ENCODE measurements at places on chromosomes 13 and 19.
A peak's percentile ranks its signal among the peaks of the same experiment; 100 is the strongest.

DNA sequence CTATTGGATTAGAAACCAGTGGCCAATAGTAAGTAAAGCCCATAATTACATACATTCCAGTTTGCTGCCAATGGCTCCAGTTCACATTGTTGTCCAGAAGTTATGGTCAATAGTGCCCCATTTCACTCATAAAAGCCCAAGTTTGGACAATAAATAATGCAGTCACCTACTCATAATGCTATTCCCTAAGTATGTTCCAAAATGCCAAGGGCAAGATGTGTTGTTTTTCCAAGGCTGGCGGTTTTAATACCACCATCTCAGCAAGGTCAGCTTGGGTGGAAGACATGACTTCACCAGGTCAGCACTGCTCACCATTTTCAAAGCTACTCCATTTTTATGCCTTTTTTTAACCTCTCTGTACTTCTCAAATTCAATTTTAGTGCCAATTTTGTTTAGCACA is 32.7 kb downstream of the KCTD12 start:
- no peak for DNase-seq

GRCh38 chr19:19547674-19548336 is 9.7 kb downstream of the CILP2 start:
- no peak for DNase-seq

DNA sequence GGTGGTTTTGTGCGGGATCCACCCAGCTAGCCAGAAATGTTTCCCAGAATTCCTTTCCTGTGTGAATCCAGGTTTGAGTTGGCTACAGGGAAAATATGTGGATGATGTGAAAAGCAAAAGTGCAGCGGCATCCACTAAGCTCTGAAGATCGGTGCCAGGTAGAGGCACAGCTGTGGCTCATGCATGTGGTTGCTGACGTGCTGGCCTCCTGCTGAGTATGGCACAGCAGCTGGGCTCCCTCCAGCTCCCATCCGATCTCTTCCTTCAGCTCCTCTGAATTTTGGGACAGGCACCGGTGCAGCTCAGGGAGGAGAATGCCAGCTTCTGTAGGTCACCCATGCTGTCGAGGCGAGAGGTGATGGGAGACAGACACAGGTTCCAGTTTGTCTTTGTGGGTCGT is 84.0 kb upstream of the GSX1 start:
- no peak for DNase-seq

GRCh38 chr13:46172531-46172991 is 9.4 kb downstream of the LCP1 start:
- DNase-seq: no peak

DNA sequence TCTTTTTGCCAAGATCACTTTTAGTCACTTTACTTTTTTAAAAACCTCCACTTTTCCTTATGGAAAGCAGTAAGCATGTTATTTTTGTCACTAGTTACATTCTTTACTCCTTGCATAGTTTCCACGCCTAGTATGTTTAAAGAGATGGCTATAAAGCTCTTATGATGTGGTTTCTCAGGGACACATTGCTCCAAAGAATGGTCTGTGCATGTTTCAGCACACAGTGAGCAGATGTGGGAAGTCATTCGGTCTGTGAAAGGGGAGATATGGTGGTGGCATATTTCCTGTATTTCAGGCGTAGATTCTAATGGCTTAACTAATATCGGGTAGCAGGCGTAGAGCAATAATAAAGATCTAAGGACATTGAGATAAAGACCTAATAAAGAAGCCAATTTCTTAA is 180.7 kb downstream of the SLITRK6 start:
- DNase-seq: no peak

- no peak for DNase-seq
Measured at GRCh38 chr13:23992781-23993679, 95.7 kb upstream of the C1QTNF9B start.

DNA sequence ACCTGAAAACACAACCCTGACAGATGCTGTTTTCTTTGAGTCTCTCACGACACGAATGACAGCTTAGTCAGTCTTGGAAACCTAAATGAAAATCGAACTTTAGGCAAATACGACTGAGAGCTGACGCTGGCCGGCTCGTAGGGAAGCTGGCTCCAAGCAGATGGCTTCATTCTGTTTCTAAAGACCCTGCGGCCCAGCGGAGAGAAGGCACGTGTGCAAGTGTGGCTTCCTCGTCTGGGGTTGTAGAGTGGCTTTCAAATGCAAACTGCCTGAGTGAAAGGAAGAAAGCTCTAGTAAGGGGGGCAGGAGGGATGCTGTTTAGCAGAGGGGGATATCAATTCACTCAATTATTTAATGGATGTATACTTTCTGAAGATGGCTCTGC is 26.1 kb upstream of the TIMM44 start:
- no peak for DNase-seq

DNA sequence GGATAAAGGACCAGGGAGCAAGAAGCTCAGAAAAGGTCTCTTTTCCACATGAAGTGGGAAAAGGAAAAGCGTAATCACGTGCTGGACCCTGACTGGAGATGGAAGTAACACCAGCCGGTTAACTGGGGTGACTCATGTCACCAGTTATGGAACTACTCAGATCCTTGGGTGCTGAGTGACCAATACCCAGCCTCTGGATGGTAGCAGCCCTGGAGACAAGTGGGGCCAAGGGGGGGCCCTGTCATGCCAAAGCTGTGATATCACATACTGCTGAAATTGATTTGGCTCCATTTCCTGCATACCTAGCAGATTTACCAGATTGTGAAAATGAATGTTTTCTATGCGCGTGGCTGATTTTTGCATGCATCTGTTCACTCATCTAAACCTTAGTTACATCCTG is 158.9 kb downstream of the ZIC5 start:
- DNase-seq: no peak

- no peak for DNase-seq
Measured at GRCh38 chr13:74131227-74131626, 3.0 kb downstream of the KLF12 start.

DNA sequence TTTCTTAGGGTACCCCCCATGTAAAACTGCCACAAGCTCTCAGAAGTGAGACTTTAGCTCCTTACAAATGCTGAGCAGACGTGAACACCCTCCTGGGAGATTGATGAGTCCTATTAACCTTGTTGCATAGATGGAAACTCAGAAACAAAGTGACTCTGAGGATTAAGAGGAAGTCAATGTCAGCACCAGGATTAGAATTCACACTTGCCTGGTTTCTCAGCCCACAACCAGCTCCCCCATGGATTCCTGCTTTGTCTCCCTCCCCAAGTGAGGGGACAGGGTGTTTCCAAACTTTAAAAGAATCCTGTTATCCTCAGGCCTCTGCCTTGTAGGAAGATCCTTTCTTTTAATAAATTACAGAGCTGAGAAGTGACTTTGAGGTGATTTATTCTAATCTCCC is 324.4 kb downstream of the NDFIP2 start:
- DNase-seq: no peak

DNA sequence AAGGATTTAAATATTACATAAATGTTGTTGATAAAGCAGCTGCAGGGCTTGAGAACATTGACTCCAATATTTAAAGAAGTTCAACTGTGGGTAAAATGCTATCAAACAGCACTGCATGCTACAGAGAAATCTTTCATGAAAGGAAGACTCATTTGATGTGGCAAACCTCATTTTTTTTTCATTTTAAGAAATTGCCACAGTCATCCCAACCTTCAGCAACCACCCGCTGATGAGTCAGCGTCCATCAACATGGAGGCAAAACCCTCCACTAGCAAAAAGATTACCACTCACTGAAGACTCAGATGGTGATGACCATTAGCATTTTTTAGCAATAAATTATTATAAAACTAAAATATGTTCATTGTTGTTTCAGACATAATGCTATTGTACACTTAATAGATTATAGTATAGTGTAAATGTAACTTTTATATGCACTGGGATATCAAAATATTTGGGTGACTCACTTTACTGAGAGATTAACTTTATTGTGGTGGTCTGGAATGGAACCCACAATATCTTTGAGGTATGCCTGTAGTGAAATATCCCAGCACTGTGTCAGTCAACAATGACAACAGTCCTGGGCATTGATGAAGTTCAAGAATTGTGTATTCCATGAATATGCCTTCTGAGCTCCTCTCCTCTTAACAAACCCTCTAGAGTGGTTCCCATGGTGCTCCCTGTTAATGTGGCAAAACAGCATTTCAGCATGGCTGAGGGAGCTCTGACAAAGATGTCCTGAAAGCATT is 52.4 kb upstream of the SOX21 start:
- DNase-seq: no peak

- no peak for DNase-seq
Measured at GRCh38 chr13:106220211-106220610, 315.3 kb downstream of the EFNB2 start.

DNA sequence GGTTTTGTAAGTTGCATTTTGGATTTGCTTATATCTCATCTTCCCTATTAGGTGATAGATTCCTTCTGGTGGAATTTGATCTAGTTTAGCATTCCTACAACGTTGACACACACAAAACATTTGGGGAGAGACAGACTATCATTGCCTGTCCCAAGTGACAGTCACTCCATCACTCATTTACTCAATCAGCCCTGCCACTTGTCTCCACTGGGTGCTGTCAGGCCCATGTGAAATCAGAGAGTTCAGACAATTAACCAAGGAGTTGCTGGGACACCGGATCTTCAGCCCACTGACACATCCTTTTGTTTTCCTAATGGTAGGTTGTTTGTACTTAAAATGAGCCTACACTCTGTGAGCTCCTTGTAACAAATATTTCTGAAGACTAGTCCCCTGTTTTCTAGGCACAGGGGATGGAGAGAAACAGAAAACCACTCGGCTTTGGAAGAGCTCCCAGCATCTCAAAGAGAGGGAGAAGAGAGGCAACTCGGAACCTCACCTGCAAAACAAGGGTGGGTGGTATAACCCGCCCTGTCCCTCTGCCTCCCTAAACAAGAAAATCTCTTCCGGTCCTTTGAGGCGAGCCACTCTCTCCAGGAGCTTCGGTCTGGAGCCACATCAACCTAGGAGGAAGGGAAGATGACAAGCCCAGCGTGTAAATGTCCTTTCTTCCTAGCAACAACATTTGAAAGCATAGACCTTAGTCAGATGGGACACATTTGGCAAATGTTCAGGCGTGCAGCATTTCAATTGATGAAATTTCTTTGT is 440.9 kb upstream of the KLF12 start:
- no peak for DNase-seq

DNA sequence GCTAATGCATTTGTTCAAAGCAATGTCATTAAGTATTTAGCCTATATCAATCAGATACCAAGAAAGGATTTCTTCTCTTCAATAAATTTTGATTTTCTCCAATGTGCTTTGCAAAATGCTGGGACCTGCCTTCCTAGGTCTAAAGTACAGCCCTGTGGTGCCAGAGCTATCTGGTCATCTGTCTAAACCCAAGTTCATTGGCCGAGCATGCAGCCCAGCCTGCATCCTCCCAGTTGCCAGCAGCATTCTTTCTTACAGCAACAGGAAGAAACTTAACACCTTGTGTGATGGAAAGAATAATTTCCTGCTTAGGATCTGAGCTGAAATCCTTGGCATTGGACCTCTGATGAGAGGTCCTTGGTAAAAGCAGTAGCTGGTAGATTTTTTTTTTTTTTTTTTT is 310.0 kb downstream of the RBM26 start:
- no peak for DNase-seq

DNA sequence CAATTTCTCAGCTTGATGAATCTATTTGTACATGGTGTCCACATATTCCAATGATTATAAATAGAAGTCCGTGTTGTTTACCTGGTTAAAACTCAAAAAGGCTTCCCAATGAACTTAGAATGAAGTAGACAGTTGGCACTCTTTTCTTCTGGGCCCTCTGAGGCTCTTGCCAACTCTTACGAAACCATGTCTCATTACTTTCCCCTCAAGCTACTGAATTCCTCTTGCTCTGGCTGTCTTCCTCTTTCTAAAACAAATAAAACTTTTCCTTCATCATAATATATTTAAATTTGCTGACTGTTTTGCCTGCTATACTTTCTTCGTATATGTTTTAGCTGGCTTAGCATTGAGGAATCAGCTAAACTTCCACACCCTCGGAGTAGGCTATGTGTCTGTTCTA is 139.7 kb downstream of the SLITRK6 start:
- DNase-seq: no peak

GRCh38 chr19:5031231-5032100 is 62.6 kb downstream of the KDM4B start:
- DNase-seq: peak; percentile 79

DNA sequence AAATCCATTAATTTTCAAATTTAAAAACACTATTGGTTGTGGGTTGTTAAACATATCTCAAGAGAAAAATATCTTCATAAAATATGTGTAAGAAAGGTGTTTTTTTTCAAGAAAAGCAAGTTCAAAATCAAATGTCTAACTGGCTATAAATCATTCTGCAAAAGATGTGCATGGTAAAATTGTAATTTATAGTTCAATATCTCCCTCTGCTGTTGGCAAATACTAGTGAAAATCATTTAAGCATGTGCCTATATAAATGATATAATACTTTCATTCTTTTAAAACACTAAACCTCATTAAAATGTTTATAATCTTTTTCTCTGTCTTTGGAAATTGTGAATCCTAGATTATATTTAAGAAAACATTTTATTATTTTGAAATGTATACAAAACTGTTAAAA is 17.2 kb upstream of the SLITRK6 start:
- no peak for DNase-seq

GRCh38 chr13:113232208-113233003 is 23.0 kb downstream of the CUL4A start:
- no peak for DNase-seq

DNA sequence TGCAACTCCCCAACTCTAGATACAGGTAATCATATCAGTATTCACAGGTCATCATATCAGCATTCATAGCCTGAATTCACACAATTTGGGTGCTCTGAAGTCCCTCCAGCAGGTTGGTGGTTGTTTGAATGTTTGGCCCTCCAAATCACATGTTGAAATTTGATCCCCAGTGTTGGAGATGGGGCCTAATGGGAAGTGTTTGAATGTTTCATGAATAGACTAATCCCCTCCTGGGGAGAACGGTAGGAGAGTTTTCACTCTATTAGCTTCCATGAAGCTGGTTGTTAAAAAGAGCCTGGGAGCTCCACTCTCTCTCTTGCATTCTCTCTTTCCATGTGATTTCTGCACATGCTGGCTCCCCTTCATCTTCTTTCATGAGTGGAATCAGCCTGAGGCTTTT is 288.6 kb upstream of the PCDH9 start:
- no peak for DNase-seq

GRCh38 chr13:98068521-98068920 is 74.4 kb upstream of the FARP1 start:
- DNase-seq: no peak

GRCh38 chr13:73993661-73994060 is 140.5 kb downstream of the KLF12 start:
- no peak for DNase-seq

DNA sequence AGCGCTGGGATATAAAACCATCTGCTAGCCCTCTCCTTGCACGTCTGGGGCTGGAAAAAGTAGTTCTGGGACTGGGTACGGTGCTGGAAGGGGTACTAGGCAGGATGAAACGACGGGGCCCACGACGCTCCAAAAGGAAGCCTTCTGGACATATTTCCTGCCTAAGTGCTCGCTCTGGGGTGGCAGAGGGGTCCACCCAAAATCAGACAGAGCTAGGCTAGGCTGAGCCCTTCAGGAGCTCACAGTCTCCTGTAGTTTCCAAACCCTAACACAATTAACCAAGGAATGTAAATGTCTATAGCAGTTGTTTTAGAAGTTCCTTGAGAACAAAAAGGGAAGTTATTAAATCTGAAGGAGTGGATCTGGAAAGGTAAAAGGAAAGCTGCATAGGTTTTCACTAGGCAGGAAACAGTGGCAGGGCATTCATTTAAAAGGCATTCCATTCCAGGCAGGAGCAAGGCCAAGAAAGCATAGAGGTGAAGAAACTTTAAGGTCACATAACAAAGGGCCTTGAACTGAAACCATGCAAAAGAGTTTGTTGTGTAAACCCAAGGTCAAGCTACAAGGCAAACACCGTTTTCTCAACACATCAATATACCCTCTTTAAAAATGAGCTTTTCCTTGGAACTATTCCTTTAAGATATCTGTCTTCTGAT is 634 bp upstream of the DIAPH3 start:
- DNase-seq: no peak
